ENCODE measurements at places on chromosomes 5 and 9. TPM values are rescaled to one million over a fixed set of nuclear protein-coding genes. Genes with fewer than 3 reads are reported as not detected.

PIK3R1 gene
- 20.8 TPM for total RNA-seq

ROPN1L gene
- 0.37 TPM for total RNA-seq

CRB2 gene
- total RNA-seq, result not detected

CNTNAP3 gene
- 0.87 TPM for total RNA-seq

ECSCR gene
- total RNA-seq, result 0.55 TPM

INVS gene
- 36.5 TPM for total RNA-seq

FBP2 gene
- total RNA-seq, result not detected

QRFP gene
- not detected for total RNA-seq
